Hypothalamus (tissue), 51 donors: ENCODE measurements at places on chromosomes 11 and 22.

GRCh38 chr22:30655532-30655931 is 12.1 kb downstream of the DUSP18 start:
- DNase-seq, result no peak

DNA sequence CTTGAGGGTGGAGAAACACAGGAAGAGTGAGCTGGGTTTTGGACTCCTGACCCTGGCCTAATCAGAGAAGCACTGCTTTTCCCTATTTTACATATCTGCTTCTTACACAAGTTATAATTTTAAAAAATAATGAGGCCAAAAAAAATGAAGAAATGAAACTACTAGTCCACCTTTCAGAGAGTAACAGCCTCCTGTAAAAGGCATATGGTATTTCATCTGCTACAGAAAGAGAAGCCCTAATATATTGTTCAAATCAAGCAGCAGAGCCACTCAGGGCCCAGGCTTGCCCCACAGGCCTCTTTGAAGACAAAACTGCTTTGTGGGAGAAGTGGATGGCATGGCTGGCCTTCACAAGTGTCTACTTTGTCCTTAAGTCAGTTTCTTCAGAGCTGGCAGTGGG is 10.0 kb downstream of the DIXDC1 start:
- no peak for DNase-seq

DNA sequence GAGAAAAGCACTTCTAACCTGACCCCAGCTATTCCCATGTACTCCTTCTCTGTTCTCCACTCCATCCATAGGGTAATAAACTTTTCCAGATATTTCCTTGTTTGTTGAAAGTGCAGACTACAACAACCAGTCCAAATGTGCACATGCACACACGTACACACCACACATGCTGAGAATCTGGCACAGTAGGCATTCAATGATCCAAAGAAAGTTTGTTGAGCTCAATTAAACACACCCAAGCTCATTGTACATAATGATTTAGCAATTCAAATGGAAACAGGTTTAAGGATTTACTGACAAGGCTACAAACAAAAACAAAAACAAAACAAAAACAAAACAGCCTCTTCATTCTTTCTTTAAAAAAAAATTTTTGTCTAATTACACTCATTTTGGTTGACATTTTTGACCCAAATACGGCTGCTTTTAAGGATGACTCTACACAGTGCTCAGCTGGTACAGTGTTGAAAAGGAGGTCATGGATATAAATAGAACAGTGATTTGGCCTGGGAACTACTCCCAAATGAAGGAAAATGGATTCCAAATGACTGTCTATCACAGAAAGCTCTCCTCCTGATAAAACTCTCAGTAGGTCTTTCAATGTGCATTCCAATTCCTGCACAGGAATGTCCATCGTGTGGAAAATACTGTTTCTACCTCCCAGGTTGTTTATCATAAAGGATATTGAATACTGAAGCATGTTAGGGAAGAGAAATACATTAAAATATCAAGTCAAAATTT is 232.2 kb downstream of the GUCY1A2 start:
- DNase-seq, result no peak

DNA sequence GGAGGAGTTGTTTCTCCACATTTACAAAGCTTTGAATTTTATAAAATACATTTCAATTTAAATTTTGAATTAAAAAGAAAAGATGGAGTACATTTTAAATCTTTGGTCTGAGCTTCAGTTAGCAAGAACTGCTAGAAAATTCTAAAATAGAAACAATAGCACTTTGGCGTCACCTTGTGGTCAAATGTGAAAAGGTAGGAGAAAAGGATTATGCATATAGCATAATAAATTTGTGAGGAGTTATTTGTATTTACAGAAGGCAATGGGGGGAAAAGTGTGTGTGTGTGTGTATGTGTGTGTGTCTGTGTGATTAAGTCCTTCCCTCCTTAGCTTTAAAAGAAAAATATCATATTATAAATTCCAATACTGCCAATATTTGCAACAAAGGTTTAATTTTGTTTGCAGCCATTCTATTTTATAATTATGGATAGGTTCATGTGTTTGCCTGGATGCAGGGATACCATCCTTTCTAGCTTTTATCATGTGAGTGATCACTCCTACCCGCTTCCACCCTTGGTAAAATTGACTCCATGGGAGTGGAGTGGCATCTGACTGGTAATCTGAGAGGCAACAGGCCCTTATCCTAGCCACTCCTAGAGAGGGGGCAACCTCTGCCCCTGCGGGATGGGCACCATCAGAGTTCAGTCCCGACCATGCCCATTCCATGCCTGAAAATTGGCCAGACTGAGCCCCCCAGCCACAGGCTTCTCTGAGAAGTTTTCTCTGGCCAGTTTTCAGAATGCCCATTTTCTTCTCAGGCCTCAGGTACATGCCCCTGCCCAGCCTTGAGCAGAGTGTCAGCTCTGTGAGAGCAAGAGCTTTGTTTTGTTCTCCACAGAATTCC is 13.6 kb upstream of the LGR4 start:
- no peak for DNase-seq

DNA sequence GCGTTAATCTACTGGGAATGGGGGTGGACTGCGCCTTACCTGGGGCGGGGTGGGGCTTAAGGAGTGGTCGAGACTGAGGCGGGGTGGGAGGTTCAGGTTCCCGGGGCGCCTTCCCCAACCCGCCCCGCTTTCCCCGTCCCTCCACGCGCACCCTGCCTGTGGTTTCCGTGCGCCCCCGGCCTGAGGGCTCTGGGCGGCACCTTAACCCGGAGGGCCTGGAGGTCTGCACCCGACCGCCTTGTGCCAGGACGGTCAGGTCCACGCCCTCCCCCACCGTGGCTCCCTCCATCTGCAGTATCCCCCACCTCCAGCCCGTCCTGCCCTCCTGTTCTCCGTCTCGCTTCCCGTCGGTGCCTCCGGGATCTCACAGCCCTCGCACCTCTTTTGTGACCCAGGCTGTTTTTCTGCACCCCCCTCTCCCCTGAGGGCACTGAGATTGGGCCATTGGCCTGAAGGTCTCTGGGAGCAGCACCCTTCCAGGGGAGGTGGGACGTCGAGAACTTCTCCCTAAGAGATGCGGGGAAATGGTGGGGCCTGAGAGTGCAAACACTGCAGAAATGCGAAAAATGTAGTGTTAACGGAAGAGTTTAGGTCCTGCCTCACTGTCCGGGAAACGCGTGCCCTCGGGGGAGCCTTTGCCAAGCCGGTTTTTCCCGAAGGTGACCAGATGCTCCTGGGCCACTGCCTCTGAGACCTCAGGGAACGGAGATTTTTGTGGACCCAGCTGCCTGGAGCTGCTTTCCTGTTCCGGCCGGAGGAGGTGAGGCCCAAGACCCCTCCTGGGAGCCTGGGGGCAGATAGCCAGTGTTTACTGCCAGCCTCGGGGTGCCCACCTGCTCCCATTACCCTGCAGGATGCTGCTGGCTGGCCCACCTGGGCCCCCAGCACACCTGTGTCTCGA is 1.2 kb upstream of the ASCL2 start:
- no peak for DNase-seq

GRCh38 chr11:132531921-132532320 is 1000.4 kb downstream of the OPCML start:
- DNase-seq, result no peak

- DNase-seq, result no peak
Measured at GRCh38 chr22:20918663-20919218, 1.5 kb downstream of the CRKL start.

DNA sequence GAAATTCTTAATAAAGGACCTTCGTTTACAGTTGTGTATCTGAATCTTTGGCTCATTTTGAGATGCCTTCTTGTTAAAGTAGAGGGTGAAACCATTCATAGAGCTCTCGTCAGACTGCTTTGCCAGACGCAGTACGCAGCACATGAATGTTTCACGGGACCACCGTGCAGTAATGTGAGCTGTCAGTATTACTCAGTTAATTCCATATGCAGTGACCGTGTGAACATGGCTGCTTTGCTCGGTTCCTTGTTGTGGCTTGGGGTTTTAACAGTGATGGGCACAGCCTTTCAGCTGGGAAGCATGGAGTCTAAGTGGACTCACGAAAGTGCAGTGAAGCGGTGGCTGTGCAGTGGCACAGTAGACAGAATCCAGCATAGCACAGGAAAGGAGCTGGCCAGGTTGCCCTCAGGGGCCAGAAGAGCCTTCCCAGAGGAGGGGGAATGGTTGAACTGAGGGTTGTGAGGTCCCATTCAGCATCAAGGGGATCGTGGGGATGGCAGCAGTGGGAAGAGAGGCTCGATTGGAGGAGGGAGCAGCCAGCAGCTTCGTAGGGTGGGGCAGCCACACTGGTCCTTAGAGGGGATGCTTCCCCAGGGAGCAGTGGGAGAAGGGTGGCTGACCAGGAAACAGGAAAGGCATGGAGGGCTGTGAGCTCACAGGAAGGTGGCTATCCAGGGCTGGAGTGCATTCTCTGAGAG is 31.4 kb downstream of the PPFIA1 start:
- DNase-seq, result no peak

GRCh38 chr11:106917973-106918372 is 100.3 kb downstream of the GUCY1A2 start:
- no peak for DNase-seq

GRCh38 chr22:21940521-21940920 is 12.1 kb downstream of the PPM1F start:
- DNase-seq, result no peak

DNA sequence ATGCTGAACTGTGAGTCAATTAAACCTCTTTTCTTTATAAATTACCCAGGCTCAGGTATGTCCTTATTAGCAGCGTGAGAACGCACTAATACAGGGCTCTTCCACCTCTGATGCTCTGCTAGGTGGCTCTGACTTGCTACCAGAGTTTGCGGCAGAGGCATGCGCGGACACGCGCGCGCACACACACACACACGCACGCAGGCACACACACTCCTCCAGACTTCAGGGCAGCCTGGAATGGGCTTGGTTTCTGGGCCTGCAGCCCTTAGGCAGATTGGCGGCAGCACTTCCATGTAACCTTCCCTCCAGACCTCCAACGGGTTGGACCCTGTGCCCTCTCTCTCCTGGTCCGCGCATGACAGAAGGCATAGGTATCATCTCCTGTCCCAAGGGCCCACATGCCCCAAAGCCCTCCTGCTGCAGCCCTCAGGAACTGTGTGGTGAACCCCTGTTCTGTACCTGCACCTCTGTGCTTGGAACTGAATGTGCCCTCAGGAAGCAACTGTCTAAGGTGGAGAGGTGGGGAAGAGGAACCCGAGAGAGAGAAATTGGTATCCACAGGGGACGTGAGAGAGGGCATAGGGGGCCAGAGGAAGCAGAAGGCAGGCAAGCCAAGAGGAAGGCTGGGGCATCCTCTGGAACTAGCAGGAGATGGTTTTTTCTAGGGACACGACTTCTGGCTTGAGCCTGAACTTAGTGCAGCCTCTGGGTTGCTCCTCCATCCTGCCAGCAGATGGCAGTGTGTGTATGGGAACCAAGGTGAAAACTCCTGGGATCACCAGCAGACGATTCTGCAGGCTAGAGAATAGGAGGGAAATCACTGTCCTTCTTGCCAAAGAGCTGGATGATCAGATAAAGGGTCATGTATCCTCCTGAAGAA is 23.4 kb upstream of the RIC3 start:
- DNase-seq, result peak; percentile 77
